ENCODE measurements at places on chromosomes 12 and 14.

- no peak overlapping the region for H3K27ac ChIP-seq
- no peak for DNase-seq
- H3K4me1 ChIP-seq, result no peaks in the 10 kb centered on the region
- no peaks in the 10 kb centered on the region for H3K36me3 ChIP-seq
These were observed 53.0 kb downstream of the MVK start for GRCh38 chr12:109626378-109627115.

DNA sequence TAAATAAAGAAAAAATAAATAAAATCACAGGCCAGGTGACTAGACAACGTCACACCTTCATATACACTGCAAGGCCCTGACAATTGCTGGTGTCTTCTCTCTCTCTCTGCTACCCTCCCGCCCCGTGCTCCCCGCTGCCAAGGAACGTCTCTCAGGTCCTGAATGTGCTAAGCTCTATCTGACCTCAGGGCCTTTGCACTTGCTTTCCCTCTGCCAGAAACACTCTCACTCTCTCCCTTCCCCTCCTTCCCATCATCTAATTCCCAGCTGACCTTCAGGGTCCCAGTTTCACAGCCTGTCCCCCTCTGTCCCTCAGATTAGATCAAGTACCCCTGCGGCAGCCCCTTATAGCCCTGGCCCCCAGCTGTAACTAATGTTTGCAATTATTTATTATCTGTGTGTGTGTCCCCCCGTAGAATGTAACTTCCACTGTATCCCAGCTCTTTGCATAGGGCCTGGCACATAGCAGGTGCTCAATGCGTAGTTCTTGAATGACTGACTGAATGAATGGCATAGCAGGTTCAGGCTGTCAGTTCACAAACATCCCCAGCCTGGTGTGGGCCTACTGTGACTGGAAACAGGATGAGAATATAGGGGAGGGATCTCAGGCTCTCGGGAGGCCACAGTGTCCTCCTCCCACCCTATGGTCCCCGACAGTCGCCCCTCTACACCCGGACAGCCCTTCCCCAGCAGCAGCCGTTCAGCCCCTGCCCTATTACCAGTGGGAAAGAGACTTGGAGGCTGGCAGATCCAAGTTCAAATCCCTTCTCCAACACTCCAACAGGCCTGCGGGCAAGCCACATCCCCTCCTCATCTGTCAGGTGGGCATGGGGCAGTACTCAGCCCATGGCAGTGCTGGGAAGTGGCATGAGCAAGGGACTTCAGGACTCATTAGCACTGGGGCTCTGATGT lies 6.6 kb downstream of the BEGAIN start:
- no peaks in the 10 kb centered on the region for H3K36me3 ChIP-seq
- no peaks in the 10 kb centered on the region for H3K27me3 ChIP-seq
- no peak overlapping the region for H3K27ac ChIP-seq
- H3K4me1 ChIP-seq, result no peaks in the 10 kb centered on the region

- H3K4me1 ChIP-seq, result no peaks in the 10 kb centered on the region
- no peaks in the 10 kb centered on the region for H3K36me3 ChIP-seq
- no peak for DNase-seq
These were observed 502.1 kb upstream of the FLRT2 start for GRCh38 chr14:85027681-85028370.

- no peaks in the 10 kb centered on the region for H3K4me1 ChIP-seq
- no peaks in the 10 kb centered on the region for H3K27me3 ChIP-seq
- no peak for DNase-seq
- no peaks in the 10 kb centered on the region for H3K36me3 ChIP-seq
- H3K27ac ChIP-seq, result no peak overlapping the region
These were observed 22.7 kb upstream of the CLEC4E start for GRCh38 chr12:8563356-8563755.

DNA sequence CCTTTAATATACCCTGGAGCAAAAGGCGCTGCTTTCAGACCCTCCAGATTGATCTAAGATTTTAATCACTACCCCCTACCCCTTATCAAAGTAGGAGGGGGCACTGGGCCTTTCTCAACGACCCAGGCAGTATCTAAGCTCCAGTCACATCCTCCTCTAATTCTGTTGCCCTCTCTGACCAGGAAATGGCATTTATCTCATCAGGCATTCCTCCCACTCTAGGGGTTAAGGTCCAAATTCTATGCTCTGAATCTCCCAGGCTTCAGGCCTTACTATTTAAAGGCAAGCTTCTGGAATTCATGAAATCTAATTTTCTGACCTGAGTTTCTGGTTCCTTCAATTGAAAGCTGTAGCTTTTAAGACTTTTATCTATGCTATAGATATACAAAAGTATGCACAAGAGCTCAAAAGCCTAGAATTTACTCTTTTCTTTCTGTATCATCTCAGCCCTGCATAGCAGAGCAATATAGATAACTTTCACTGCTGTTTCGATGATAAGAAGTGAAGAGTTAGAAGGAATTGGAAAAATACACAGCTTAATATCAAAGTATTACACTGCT lies 622.9 kb downstream of the RPS29 start:
- no peak for DNase-seq
- no peak overlapping the region for H3K4me3 ChIP-seq
- no peaks in the 10 kb centered on the region for H3K27me3 ChIP-seq
- H3K27ac ChIP-seq, result no peak overlapping the region
- no peaks in the 10 kb centered on the region for H3K36me3 ChIP-seq

GRCh38 chr12:2992724-2993123 lies 33.5 kb downstream of the TEAD4 start:
- H3K4me1 ChIP-seq, result no peaks in the 10 kb centered on the region
- no peaks in the 10 kb centered on the region for H3K27me3 ChIP-seq
- H3K36me3 ChIP-seq, result no peaks in the 10 kb centered on the region
- no peak overlapping the region for H3K4me3 ChIP-seq

- no peaks in the 10 kb centered on the region for H3K27me3 ChIP-seq
- no peak for DNase-seq
- no peak overlapping the region for H3K27ac ChIP-seq
- H3K4me3 ChIP-seq, result no peak overlapping the region
These were observed 116.1 kb upstream of the SLC35F4 start for GRCh38 chr14:57981817-57982560.

GRCh38 chr12:64674367-64674922 lies 64.2 kb downstream of the RASSF3 start:
- H3K27me3 ChIP-seq, result no peaks in the 10 kb centered on the region
- H3K27ac ChIP-seq, result no peak overlapping the region
- H3K36me3 ChIP-seq, result no peaks in the 10 kb centered on the region
- H3K4me1 ChIP-seq, result peaks cover 95% of the 10 kb centered on the region
- peak overlapping the region; percentile 45 for H3K4me3 ChIP-seq

DNA sequence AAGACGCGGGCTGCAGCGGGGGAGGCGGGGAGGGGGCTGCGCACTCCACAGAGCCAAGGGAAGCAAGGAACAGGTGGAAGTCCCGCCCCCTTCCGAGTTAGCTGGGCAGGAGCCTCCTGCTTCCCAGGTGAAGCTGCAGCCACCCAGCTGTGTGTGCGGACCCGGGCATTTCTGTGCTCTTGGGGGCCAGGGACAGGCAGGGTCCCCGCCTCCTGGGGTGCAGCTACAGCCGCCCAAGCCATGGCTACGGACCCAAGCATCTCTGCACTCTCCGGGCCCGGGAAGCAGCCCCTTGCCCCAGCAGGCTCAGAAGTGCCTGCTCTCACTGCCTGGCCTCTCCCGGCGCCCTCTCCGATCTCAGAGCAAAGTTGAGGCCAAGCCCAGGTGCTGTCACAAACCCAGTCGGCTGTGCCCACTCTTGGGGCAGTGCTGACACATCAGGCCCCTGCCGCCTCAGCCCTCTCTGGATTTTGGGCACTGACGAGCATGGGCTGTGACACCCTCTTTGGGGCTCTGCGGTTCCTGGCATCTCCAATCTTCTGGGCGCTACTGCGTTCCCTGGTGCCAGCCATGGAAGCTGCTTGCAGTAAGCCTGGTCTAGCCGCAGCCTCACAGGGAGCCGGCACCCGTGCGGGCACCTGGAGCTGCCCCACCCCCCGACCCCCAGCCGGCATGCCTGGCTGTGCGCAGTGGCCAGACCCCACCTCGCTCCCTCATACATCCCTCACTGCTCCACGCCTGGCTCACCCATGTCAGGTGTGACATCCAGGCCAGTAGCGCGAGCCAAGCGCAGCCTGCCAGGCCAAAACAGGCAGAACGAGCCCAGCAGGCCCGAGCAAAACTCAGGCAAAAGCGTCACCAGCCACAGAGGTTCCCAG lies 8.5 kb upstream of the MGAT4C start:
- no peak overlapping the region for H3K4me3 ChIP-seq
- no peaks in the 10 kb centered on the region for H3K27me3 ChIP-seq
- no peak for DNase-seq
- no peak overlapping the region for H3K27ac ChIP-seq

DNA sequence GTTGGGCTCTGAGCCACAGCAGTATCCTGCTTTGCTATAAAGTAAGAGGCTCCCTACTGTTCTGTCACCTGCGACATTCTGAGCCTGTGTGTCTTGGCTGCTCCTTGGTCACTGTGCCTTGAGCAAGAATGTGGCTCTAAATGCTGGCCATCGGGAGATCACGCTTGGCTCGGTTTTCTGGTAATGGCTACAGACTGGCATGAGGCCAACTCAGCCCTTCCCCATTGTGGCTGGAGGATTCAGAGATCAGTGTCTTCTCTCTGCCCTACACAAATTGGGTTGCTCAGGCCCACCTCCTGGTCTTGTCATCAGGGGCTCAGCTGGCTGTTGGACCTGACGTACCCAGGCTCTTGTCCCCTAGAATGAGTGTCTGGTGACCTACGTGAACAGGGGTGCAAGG lies 94.5 kb downstream of the PLXNC1 start:
- H3K27me3 ChIP-seq, result no peaks in the 10 kb centered on the region
- no peak overlapping the region for H3K27ac ChIP-seq
- peaks cover 17% of the 10 kb centered on the region for H3K4me1 ChIP-seq
- no peak overlapping the region for H3K4me3 ChIP-seq

DNA sequence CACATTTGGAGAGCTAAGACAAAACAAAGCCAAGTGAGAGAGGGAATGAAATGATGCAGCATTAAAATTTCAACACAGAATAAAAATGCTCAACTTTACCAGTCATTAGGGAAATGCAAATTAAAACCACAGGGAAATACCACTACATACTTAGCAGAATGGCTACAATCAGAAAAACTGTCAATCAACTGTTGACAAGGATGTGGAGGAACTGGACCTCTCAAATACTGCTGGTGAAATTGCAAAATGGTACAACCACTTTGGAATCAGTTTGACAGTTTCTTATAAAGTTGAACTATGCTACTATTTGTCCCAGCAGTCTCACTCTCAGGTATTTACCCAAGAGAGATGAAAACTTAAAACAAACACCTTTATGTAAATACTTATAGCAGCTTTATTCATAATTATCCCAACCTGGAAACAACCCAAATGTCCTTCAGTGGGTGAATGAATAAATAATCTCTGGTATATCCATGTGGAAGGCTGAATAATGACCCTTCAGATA lies 43.8 kb upstream of the KTN1 start:
- H3K36me3 ChIP-seq, result no peaks in the 10 kb centered on the region
- H3K27me3 ChIP-seq, result no peaks in the 10 kb centered on the region
- no peak for DNase-seq
- no peak overlapping the region for H3K27ac ChIP-seq
- H3K4me1 ChIP-seq, result no peaks in the 10 kb centered on the region

DNA sequence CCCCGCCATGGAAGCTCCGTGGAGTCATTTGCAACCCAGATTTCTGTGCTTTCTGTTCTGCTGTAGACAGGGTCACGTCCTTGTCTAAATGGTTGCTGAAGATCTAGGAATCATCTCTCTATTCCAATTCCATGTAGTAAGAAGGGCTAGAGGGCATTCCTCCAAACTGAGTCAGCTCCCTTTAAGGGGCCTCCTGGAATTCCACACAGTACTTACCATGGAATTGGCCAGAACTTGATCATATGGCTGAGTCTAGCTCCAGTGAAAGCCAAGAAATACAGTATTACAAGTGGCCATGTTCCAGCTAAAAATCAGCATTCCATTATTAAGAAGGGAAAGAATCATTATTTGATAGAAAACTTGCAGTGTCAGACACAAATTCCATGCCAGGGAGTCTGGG lies 171.9 kb downstream of the PRKCH start:
- H3K4me1 ChIP-seq, result peaks cover 48% of the 10 kb centered on the region
- H3K36me3 ChIP-seq, result peaks cover 44% of the 10 kb centered on the region
- DNase-seq, result no peak
- no peak overlapping the region for H3K4me3 ChIP-seq
- no peak overlapping the region for H3K27ac ChIP-seq
- H3K27me3 ChIP-seq, result no peaks in the 10 kb centered on the region

GRCh38 chr14:68940614-68941185 lies 38.4 kb downstream of the ACTN1 start:
- no peak overlapping the region for H3K27ac ChIP-seq
- no peak overlapping the region for H3K4me3 ChIP-seq
- H3K27me3 ChIP-seq, result no peaks in the 10 kb centered on the region
- H3K4me1 ChIP-seq, result peaks cover 56% of the 10 kb centered on the region

- H3K27me3 ChIP-seq, result no peaks in the 10 kb centered on the region
- no peaks in the 10 kb centered on the region for H3K4me1 ChIP-seq
These were observed 380.1 kb downstream of the NOVA1 start for GRCh38 chr14:26217778-26218177.

- H3K4me3 ChIP-seq, result no peak overlapping the region
- H3K36me3 ChIP-seq, result no peaks in the 10 kb centered on the region
- no peak overlapping the region for H3K27ac ChIP-seq
- DNase-seq, result no peak
These were observed 43.8 kb upstream of the LTBP2 start for GRCh38 chr14:74655599-74656395.

GRCh38 chr12:119154435-119154818 lies 24.3 kb upstream of the HSPB8 start:
- no peaks in the 10 kb centered on the region for H3K4me1 ChIP-seq
- DNase-seq, result no peak
- H3K27me3 ChIP-seq, result no peaks in the 10 kb centered on the region
- H3K27ac ChIP-seq, result no peak overlapping the region

- no peak overlapping the region for H3K27ac ChIP-seq
- H3K4me1 ChIP-seq, result peaks cover 7% of the 10 kb centered on the region
- H3K36me3 ChIP-seq, result no peaks in the 10 kb centered on the region
These were observed 106.1 kb downstream of the PRICKLE1 start for GRCh38 chr12:42483521-42483790.

DNA sequence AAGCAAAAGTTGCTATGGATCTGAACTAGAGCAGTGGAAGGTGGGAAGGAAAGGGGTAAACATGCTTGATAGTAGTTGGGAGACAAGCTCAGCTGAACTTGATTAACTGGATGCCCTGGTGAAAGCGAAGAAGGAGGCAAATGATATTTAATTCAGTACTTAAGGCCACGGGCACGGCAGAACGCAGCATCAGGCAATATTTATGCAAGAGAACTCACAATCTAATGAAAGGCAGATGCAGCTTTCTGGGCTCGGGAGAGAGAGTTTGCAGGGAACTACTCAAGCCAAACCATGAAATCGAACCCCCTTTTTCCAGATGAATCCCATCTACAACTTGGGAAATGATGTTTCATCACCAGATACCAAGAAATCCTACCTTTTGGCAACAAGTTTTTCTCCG lies 3.5 kb upstream of the CNIH1 start:
- no peaks in the 10 kb centered on the region for H3K27me3 ChIP-seq
- no peaks in the 10 kb centered on the region for H3K36me3 ChIP-seq
- H3K27ac ChIP-seq, result no peak overlapping the region

Data from CD8-positive, alpha-beta memory T cell (primary cell).